GM04503 (cell line): ENCODE measurements at places on chromosomes 2 and 18.

- peak; percentile 11 for DNase-seq
Observed at GRCh38 chr18:2656237-2656980, 883 bp downstream of the SMCHD1 start.

GRCh38 chr2:230668939-230669303 lies 43.7 kb upstream of the CAB39 start:
- no peak for DNase-seq

DNA sequence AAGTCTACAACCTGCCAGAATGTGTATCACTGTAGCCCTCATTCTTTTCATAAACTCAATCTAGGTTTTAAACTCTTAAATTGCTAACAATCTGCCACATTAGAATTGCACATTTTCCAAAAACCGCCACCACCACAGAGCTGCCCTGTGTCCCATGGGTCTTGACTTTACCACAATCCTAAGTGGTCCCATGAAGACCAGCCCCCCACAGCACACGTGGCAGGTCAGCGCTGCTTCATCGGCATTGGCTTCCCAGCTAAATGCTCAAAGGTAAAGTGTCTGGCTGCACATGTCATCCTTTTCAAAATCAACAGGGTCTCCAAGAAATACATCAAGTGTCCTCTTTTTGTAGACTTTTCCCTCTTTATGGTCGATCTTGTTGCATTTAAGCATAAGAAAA lies 2.4 kb downstream of the TBC1D8 start:
- DNase-seq: no peak

DNA sequence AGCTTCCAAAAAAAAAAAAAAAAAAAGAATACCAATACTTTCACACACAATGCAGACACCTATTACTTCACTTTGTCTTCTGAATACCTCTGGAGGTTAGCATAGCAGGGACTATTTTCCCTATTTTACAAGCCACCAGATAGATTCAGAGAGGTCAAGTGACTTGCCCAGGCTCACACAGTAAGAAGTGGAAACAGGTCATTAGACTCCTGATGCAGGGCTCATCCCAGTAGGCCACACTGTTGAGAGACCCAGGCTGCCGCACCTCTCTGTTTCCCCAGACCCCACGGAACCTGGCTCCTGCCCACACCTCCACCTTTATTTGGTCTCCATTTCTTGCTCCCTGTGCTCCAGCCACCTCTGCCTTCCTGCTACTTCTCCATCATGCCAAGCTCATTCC lies 19.4 kb downstream of the SMYD1 start:
- DNase-seq: no peak

- DNase-seq: no peak
Observed at GRCh38 chr2:43292851-43293743, 66.7 kb upstream of the ZFP36L2 start.

DNA sequence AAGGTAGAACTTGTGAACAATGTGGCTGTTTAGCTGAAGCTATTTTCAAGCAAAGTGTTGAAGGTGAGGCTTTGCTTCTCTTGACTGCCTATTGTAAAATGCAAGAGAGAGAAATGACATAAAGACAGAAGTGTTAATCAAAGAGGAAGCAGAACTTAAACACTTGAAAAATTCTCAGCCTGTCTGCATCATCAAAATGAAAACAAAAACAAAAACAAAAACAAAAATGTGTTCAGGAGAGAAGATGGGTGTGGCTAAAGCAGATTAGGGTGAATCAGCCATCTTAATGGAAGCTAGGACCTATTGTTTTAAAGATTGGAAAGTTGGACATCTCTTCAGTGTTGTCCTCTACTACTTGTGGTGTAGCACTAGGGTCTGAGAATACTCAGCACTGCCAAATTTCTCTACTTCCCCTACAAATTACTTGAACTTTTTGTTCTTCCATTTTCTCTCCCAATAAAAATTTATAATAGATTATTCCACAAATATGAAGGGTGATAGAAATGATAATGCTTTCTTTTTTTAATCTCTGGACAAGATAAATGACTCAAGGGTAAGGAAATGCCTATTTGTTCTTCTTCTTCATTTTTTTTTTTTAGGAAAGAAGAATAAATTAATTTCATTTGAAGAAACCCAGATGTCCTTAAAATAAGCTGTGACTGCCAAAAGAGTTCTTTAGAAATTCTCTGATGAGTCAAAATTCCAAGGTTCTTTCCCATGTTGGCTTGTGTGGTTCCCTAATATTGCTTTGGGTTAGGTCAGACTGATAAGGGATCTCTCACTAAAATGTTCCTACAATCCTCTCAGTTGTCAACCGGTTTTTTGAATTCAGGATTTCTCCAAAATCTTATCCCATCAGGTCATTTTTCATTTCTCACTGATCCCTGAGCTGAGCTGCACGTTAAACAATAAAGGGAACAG lies 571.2 kb upstream of the ZEB2 start:
- DNase-seq: no peak

DNA sequence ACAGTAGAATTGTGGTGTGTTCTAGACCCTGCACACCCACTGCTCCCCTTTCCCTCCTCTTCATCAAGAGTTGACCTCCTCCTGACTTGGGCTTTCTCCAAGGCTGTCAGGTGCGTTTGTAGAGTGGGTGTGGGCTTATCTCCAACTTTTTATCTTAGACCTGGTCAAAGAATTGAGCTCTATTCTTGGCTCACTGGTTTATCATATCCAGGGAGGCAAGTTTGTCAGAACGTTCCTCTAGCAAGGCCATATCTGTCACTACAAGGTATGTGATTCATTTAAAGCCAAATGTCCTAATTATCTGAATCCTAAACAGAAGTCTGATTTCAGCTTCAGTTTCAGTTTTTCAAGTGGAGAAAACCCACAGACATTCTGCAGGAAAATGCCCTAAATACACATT lies 117.1 kb upstream of the MGAT5 start:
- no peak for DNase-seq

- no peak for DNase-seq
Observed at GRCh38 chr2:191773136-191773535, 73.8 kb downstream of the CAVIN2 start.

DNA sequence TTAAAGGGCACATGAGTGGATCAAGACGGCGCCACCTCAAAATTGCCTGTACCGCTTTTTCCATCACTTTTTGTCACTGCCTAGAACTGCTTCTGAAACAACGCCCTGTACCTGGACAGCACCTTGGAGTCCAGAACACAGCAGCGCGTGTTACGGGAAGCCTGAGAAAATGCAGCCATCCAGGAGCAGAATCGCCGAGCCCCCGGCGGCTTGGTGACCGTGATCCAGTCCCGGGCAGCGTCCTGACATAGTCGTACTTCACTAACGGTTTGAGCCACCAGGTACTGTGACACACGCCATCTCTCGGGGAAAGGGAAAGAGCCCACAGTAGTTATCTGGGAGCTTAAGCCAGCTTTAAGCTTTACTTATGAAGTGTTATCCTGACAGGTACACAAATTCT lies 168.9 kb upstream of the SALL3 start:
- no peak for DNase-seq

GRCh38 chr2:218041302-218042168 lies 27.5 kb upstream of the RUFY4 start:
- DNase-seq: no peak

DNA sequence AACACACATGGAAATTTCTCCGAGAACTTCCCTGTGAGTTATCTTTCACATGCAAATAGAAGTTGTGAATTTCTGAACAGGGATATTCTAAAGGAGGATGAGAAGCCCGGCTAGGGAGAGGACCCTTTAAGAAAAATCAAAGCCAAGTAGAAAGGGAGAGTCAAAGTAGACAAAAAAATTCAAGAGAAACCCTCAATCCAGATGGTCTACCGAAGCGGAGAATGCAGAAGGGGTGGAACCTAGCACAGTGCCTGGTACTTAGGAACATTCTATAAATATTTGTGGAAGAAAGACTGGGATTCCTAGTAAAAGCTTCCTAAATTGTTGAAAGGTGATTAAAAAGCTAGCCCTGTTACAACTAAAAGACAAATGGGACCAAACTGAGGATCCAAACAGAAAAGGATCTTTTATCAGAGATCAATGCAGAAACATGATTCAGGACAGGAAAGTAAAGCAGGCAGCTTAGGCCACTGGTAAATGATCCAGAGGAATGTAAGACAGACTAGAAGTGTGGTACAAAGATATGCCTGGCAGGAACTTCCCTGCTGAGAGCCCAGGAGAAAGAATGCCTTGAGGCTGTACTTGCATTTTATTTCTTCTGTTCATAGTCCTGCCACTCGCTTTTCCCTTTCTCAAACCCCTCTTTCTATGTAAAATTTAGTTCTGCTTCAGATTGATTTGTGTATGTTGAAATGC lies 19.5 kb upstream of the GLS start:
- no peak for DNase-seq

- DNase-seq: no peak
Observed at GRCh38 chr2:29201979-29202378, 86.8 kb downstream of the CLIP4 start.

DNA sequence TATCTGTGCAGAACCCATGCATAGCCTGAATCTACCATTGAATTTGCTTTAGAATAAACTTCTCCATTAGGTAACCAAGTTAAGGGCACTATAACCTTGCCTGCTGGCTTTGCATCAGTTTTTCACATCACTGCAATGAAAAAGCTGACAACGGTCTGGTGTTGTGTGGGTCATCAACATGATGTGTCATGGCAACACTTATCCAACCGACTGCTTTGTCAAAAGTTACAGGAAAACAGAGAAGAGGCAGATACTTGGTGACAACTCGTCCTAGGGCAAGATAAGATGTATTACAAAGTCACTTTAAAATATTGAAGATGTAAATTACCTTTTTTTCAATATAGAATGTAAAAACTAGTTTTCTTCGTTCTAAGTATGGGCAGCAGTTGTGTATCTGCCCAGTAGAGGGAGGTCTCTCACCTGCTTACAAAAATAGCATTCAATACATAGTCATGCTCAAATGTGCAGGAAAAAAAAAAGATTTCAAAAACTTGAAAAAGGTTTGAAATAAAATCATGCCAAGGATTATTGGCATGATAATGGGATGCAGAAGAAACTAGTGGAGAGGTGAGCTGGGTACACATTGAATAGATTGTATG lies 96.3 kb downstream of the EVA1A start:
- DNase-seq: no peak

- DNase-seq: no peak
Observed at GRCh38 chr2:35803126-35803525, 552.5 kb upstream of the CRIM1 start.

GRCh38 chr18:70166668-70167067 lies 38.8 kb downstream of the RTTN start:
- no peak for DNase-seq

DNA sequence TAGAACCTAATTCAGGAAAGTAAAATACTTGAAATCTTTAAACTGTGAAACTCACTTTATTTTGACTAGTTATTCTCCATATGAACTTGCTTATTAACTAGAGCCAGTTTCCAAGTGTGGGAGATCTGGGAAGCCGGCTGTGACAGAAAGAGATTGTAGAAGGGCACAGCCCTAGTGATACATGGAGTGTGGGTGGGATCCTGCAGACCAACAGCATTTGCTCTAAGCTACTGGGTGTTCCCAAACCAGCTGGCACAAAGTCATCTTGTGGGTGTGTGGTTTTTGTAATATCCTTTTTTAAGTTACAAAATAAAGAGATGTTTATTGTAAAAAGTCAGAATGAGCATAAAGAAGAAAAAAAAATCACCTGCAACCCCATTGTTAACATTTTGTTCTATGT lies 3.4 kb downstream of the DUSP19 start:
- DNase-seq: no peak

GRCh38 chr2:9225806-9226205 lies 19.2 kb downstream of the ASAP2 start:
- DNase-seq: no peak

DNA sequence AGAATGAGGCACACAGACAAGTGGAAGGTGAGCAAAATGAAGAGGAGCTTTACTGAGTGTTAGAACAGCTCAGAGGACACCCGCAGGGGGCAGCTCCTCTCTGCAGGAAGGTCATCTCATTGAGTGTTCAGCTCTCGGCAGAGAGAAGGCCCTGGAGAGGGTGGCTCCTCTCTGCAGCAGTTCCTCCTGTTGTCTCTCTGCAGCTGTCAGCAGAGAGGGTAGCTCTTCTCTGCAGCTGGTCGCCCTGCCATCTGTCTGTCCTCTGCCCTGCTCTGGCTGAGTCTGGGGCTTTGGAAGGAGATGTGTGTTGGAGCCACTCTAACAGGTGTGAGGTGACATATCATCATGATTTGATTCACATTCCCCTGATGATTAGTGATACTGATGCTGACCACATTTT lies 6.8 kb upstream of the SNTG2 start:
- DNase-seq: no peak

DNA sequence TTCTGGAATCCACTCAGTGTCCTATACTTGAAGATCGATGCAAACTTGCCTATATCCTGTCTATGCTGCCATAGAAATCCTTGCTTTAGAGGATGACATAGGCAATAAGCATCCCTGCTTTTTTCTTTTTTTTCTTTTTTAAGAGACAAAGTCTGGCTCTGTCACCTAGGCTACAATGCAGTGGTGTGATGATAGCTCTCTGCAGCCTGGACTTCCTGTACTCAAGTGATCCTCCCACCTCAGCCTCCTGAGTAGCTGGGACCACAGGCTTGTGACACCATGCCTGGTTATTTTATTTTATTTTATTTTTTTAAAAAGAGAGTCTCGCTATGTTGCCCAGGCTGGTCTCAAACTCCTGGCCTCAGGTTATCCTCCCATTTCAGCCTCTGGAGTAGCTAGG lies 76.9 kb downstream of the LBH start:
- DNase-seq: no peak

GRCh38 chr18:48728204-48728833 lies 189.5 kb downstream of the CTIF start:
- DNase-seq: peak; percentile 99

DNA sequence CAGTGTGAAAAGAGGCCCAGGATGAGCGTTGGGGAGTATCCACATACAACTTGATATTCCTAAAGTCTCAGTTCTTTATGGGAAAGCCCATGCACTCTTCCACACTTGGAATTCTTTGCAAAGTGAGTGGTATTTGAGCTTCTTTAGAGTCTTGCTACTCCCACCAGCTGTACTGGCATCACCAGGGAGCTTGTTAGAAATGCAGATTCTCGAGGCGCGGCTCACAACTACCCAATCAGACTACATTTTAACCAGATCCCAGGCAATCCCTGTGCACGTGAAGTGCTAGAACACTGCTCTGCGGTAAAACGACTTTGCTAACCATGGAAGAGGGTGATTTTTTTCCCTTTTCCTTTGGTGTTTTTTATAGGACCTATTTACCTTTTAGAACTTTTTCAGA lies 184.7 kb downstream of the NEDD4L start:
- no peak for DNase-seq

DNA sequence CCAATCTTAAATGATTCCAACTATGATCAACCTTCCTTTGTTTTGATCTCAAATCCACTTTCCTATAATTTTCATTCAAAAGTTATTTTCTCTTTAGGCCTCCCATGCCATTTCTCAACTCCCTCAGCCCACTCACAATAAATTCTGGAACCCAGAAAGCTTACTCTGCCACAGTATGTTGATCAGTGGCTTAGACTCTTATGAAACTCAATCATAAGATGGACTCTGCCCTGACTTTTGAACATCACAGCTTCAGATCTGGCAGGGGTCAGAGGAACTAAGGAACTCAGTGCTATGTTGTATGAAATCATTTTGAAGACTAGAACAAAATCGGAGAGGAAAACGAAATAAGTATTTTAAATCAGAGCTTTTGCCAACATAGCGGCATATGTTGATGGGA lies 59.8 kb upstream of the LGALSL start:
- no peak for DNase-seq

- no peak for DNase-seq
Observed at GRCh38 chr18:64254399-64255093, 105.7 kb upstream of the LINC00305 start.
